Anterior cingulate cortex (tissue), 58 donors: ENCODE measurements at places on chromosomes 6 and 20.

GRCh38 chr20:42027746-42028268, 409.6 kb upstream of the CHD6 start:
- no peak for DNase-seq

- DNase-seq: no peak
Observed at GRCh38 chr6:17432356-17432755, 39.0 kb downstream of the CAP2 start.

- DNase-seq: no peak
Observed at GRCh38 chr20:24781418-24781980, 167.6 kb upstream of the CST7 start.

DNA sequence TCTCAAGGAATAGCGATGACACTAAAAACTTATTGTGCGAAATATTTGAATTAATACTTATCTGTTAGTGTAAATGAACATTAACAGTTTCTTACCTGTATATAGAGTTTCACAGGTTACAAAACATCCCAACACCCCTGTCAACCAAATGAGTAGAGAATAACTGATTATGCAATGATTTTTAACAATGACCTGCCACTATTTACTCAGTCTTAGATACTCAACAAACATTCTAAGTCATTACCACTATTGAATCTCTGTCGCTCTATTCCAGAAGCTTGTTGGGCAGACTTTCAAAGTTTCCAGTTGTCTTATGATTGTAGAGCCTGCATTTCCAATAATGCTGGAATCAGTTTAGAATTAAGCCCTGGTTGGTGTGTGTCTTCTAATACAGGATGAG, 85.5 kb downstream of the RNF182 start:
- DNase-seq: no peak

- no peak for DNase-seq
Observed at GRCh38 chr20:43040427-43040826, 149.3 kb downstream of the PTPRT start.

GRCh38 chr6:41147917-41148316, 6.2 kb downstream of the TREML1 start:
- no peak for DNase-seq
